ENCODE measurements at places on chromosomes 11 and 22.

DNA sequence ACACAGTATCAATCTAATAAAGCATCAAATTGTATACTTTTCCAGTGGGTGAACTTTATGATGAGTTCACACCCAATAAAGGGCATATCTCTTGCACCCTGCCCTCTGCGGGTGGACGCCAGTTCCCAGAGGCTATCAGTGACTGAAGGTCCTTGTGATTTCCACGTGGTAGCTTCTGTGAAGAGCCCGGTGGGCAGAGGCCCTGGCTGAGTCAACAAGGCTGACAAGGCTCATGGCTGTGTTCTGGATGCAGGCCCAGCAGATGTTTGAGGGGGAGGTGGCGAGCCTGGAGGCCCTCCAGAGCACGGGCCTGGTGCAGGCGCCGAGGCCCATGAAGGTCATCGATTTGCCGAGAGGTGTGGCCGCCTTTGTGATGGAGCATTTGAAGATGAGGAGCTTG is 71.4 kb downstream of the PIWIL3 start:
- no peak for DNase-seq

DNA sequence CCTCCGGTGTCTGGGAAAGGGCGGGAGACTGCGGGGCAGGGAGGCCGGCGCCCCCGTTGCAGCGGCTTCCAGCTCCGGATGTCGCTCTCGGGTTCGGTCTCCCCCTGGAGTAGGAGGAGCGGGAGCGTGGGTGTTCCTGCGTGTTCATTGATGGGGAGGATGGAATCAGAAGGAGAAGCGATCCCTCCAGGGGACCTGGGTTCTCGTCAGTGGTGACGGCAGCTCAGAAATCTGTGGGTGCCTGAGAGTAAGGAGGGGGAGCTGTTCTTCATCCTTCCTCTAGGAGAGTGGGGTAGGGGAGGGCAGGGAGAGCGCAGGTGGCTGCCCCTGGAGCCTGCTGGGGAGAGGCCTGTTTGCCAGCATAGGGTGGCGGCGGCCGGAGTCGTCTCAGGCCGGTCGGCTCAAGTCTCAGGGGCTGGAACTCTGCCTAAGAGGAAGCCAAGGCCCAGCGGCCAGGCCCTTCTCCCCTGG is 1.1 kb downstream of the UBASH3B start:
- peak; percentile 53 for DNase-seq

DNA sequence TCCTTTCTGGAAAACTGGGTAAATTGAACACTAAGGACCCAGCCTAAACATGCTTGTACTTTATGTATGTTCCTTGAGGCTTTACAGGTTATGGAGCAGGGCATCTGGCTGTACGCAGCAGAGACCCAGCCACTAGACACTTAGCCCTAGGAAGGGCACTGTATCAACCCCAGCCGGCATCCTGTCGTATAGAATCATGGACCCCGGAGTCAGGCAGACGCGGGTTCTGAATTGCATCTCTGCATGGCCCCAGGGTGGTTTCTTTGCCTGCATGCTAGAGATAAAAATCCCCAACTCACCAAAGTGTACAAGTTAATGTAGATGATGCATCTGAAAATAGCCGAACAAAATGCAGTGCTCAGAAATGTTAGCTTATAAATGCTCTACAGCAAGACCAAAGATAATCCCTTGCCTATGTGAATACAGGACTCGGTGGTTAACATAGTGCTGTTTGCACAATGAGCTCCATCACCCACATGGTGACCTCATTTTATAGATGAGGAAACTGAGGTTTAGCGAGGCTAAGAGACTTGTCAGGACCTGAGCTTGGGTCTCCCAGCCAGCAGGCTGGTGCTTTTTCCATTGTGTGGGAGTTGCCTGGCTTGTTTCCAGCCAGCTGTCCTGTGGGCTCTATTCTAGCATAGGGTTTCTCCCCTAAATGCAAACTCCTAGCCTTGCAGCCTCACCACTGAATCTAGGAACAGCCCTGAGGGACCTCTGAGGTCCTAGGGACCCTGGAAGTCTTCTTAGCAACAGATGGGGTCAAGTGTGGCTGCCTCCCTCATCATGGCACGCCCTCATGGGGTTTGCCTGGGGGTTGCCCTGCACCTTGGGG is 7.3 kb downstream of the CD6 start:
- no peak for DNase-seq

GRCh38 chr11:7572001-7572712 is 58.4 kb downstream of the PPFIBP2 start:
- no peak for DNase-seq

GRCh38 chr11:107752508-107752907 is 40.7 kb upstream of the SLN start:
- DNase-seq: no peak

- no peak for DNase-seq
Measured at GRCh38 chr11:1567721-1568100, 4.4 kb downstream of the DUSP8 start.

- no peak for DNase-seq
Measured at GRCh38 chr11:75051043-75051442, 45.6 kb downstream of the OR2AT4 start.

- DNase-seq: no peak
Measured at GRCh38 chr11:35016916-35017315, 100.5 kb downstream of the PDHX start.

DNA sequence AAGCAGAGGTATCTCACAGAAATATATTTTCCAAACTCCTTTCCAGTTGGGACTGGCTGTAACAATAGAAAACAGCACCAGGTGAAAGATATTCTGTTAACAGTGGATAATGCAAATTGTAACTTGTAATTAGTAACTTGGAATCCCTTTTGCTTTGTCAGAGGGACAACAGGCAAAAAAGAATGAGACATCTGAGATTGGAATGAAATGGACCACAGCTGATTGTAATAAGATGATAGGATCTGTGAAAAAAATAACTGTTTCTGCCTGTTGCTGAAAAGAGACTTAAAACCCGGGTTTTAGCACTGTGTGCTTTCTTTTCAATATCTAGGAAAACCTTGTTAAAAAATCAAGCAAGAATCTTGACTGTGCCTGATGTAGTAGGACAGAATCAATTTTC is 655.7 kb downstream of the METTL15 start:
- no peak for DNase-seq

GRCh38 chr22:42895541-42895981 is 38.5 kb upstream of the ARFGAP3 start:
- DNase-seq: no peak

DNA sequence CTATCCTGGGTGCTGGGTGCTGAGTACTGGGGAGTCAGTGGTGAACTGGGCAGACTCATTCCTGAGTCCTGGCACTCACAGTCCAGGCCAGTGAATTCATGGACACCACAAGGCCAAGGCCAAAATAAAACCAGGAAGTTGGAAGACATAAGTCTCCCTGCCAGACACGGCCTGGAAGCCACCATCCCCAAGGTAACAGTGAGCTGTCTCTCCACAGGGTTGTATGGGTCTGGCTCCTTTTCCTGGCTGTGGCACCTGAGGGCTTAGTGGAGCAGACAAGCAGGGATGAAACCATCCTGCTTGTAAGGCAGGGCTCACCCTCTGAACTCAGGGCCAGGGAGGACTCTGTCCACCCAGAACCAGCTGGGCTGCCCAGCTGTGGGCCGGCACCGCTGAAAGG is 54.7 kb upstream of the ALX4 start:
- DNase-seq: no peak

DNA sequence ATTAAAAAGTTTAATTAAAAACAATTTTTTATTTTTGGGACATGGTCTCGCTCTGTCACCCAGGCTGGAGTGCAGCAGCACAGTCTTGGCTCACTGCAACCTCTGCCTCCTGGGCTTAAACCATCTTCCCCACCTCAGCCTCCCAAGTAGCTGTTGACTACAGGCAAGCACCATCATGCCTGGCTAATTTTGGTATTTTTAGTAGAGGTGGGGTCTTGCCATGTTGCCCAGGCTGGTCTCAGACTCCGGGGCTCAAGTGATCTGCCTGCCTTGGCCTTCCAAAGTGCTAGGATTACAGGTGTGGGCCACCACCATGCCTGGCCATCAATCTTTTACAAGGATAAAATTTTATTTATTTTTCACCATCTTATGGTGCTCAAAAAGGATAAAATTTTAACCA is 43.3 kb upstream of the PHOX2A start:
- no peak for DNase-seq

GRCh38 chr11:126476977-126477376 is 121.5 kb downstream of the ST3GAL4 start:
- DNase-seq: no peak

DNA sequence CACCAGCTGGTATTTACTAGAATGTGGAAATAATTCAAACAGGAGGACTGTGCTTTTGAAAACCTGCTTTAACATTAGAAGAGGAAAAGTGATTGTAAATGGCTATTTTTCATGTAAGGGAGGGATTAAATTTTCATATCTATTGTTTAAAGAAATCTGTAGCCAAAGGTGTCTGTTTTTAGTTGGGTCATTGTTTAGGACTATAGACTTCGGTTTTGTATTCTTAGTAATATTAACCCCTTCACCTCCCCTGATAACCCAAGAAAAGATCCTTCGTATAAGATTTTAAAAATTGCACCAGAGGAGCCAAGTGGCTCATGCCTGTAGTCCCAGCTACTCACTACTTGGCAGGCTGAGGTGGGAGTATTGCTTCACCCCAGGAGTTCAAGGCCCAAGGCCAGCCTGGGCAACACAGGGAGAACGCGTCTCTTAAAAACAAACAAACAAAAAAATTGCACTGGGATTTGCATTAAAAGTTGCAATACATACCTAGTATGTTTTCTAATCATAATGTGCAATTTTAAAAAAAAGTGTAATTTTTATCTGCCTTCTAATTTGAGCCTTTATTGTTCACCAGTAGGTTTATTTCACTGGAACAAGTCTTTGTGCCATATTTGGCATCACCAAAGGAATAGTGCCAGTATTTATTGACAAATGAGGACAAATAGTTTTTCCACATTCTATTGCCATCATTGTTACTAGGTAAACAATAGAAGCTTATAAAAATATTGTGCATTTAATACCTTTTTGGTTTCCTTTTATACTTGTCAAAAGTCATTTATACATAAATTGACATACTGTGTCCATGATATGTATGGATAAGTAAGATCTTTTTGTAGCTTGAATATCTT is 34.3 kb downstream of the MTMR3 start:
- DNase-seq: no peak

DNA sequence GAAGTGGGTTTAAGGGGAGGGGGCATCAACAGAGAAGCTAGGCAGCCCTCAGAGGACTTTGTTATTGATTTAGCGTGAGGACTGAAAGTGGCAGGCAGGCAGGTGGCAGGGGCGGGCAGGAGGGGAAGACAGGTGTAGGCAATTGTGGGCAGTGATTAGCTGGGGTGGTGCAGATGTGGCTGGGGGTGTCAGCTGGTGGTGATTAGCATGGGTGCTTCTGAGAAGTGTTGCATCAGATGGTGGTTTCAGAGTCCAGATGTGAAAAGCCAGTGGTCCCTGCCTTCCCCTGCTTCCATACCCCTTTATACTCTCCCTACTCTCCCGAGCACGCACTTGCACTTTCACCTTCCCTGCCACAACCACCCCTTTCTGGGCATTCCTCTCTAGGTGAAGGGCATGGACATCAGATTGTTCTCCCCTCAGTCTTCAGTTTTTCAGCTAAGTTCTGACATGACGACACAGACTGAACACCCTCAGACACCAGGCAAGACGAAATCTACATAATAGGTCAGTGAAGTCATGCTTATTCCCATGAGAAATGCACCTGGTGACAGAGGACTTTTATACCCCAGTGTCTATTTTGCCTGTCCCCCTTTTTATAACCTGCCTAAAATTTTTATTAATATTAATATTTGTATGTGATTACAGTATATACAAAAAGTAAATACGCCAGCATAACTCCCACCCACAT is 435.7 kb upstream of the CADM1 start:
- DNase-seq: no peak

DNA sequence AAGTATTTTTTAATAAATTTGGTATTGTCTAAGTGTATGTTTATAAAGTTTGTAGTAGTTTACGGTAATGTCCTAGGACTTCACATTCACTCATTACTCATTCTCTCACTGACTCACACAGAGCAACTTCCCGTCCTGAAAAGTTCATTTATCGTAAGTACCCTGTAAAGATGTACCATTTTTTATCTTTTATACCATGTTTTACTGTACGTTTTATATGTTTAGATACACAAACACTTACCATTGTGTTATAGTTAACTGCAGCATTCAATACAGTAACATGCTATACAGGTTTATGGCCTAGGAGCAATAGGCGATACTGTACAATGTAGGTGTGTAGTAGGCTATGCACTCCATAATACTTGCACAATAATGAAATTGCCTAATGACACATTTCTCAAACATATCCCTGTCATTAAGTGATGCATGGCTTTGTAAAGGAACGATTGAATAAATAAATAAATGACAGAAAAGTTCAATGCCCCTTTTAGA is 12.5 kb upstream of the CARD18 start:
- DNase-seq: no peak

GRCh38 chr11:36695571-36695970 is 97.5 kb upstream of the RAG2 start:
- no peak for DNase-seq

- DNase-seq: no peak
Measured at GRCh38 chr11:44404301-44404700, 94.4 kb upstream of the ALX4 start.

GRCh38 chr11:87173185-87174039 is 135.7 kb downstream of the TMEM135 start:
- DNase-seq: peak; percentile 36

GRCh38 chr11:47609675-47610074 is 15.5 kb upstream of the C1QTNF4 start:
- no peak for DNase-seq

DNA sequence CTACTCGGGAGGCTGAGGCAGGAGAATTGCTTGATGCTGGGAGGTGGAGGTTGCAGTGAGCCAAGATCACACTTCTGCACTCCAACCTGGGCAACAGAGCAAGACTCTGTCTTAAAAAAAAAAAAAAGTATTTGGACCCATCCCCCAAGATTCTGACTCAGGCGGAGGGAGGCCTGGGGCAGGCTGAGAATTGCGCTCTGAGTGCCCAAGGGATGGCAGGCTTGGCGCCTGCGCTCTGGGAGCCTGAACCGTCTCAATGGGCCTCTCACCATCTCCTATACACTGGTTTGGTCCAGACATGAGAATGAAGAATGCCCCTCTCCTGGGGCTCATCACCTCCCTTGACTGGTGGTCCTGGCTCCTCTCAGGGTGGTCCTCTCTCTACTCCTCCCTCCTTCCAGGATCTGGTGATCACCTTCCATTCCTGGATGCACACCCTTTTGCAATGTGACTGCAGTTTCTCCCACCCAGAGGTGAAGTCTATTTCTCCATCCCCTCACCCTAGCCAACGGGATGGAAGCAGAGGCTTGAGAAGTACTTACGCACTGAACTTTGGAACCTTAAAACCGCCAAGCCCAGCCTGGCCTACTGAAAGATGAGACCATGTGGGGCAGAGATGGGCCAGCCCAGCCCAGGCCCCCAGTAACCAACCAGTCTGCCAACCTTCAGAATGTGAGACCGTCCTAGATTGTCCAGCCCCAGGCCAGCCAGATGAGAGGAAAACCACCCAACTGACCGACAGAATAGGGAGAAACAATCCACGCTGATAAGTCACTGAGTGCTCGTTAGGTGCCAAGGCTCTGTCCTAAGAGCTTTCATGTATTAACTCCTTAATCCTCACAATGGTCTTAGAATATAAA is 4.9 kb downstream of the POLR3H start:
- DNase-seq: no peak

Measured in HTR-8/SVneo (cell line).